ENCODE measurements at places on chromosomes 16 and 17.

DNA sequence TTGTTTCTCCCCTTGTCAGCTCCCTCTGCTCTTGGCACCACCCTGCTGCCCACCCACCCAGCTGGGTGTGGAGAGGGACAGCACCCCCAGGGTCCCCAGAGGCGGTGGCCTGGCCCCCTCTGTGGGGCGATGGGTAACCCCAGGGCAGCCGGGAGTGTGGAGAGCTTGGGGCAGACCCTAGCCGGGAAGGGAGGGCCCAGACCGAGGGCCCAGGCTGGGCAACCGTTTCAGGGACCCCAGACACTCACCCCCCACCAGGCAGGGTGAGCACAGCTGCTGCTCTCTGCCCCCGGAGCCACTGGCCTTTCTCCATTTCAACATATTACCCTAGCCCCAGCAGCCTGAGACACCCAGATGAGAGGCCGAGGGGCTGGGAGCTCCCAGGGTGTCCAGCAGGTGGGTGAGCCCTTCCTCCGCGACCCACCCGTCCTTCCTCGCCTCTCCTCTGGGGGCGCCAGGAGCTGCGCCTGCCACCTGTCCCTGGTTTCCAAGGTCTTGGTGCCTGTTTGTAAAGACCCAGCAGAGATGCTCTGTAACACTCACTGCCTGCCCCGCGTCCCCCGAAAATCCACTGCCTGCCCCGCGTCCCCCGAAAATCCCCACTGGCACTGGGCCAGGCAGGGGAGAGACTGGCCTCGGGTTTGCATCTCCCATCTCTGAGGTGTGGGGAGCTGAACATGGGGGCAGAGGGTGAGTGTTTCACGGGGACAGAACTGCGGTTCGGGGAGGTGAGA, 45.4 kb downstream of the BAHCC1 start:
- no peak for DNase-seq

GRCh38 chr17:2063261-2064146, 8.6 kb downstream of the HIC1 start:
- DNase-seq = no peak

- no peak for DNase-seq
These were observed 8.3 kb downstream of the ACOX1 start for GRCh38 chr17:75970626-75971025.

GRCh38 chr16:80627108-80627507, 86.3 kb downstream of the DYNLRB2 start:
- DNase-seq = no peak

GRCh38 chr17:76893623-76894334, 25.6 kb downstream of the MGAT5B start:
- DNase-seq = no peak

GRCh38 chr16:14026572-14027285, 44.4 kb upstream of the MRTFB start:
- DNase-seq = no peak

- DNase-seq = no peak
These were observed 52.6 kb downstream of the C16orf95 start for GRCh38 chr16:87264634-87265033.

DNA sequence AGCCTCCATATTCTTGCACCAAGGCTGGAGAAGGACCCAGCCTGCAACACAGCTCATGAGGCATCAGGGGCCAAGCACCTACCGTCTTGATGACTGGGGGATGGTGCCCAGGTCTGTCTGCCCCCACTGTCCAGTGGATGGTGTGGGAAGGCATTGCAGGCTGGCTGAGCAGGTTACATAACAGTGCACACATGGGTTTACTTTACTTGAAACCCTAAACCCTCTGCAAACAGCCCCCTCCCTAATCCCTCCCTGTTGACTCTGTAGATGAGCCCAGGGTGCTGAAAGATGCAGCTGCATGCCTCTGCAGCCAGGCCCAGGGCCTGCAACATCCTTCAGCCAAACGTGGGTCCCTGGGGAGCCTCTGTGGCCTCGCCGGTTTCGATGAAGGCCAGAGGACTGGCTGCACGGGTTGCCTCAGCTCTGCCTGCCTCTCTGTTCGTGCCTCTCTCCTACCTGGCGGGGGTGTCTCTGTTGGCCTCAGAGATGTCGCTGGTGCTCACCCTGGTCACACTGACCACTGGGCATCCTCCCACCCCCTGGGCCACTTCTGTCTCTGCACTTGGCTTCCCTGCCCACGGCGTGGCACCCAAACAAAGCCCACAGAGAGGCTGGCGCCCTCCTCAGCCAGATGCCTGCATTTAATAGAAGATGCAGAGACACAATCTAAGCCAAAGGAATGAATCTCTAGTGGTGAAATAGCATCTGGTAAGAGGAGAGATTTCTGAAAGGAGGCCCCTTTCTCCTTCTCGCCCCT, 95.1 kb downstream of the METRNL start:
- DNase-seq = no peak

DNA sequence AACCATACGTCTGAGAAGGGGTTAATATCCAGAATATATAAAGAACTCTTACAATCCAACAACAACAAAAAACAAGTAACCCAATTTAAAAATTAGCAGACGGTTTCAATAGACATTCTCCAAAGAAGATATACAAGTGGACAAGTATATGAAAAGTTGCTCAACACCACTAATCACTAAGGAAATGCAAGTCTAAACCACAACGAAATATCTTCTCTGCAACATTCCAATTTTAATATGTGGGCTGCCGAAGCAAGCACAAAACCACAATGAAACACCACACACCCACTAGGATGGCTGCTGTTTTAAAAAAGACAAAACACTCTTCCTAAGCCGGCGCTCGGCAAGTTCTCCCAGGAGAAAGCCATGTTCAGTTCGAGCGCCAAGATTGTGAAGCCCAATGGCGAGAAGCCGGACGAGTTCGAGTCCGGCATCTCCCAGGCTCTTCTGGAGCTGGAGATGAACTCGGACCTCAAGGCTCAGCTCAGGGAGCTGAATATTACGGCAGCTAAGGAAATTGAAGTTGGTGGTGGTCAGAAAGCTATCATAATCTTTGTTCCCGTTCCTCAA, 5.9 kb upstream of the SLC13A2 start:
- DNase-seq = no peak

- DNase-seq = no peak
These were observed 1.0 kb downstream of the ZNF319 start for GRCh38 chr16:57999366-57999970.

GRCh38 chr16:82063456-82064082, 28.5 kb downstream of the HSD17B2 start:
- DNase-seq = no peak

DNA sequence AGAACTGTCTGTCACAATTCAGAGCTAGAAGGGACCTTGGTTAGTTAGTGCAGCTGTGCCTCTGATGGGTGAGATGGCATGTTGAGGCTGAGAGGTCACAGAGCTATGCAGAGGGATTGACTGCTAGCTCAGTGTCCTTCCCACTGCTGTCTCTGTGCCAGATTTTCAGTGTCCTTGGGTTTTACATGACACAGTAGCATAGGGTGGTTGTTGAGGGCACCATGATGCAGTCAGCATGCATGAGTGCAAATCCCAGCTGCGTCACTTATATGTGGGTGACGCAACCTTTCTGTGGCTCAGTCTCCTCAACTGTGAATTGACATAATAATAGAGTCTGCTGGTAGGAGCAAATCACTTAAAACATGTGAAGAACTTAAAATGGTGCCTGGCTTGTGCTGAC, 2.7 kb downstream of the MT1A start:
- DNase-seq = no peak

- DNase-seq = no peak
These were observed 3.4 kb upstream of the MTSS2 start for GRCh38 chr16:70689035-70689969.

DNA sequence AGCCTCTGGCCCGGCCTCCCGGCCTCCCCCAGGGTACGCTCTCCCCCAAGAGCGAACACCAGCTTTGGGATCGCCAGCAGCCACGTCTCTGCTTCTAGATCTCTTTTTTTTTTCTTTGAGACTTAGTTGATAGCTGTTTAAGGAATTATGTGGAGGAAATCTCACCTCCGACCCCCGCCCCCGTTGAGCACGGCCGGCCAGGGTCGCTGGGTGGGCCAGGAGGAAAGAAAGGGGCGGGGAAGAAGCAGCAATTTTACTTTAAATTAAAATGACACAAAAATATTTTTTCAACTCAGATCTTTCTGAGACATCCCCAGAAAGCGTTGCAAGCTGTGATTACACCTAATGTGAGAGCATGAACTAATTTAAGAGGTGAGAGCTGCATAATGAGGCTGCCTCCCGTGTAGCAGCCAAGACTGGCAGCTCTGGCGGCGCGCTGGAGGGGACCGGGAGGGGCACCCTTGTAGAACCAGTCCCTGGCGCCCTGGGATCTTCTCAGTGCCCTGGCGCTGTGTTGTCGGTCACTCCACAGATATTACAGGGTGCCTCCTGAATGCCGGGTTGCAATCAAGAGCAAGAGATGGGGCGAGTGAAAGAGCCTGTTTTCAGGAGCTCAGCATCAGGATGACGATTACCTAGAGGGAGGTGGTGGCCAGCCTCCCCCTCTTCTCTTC, 1.9 kb upstream of the CBLN1 start:
- DNase-seq = no peak

DNA sequence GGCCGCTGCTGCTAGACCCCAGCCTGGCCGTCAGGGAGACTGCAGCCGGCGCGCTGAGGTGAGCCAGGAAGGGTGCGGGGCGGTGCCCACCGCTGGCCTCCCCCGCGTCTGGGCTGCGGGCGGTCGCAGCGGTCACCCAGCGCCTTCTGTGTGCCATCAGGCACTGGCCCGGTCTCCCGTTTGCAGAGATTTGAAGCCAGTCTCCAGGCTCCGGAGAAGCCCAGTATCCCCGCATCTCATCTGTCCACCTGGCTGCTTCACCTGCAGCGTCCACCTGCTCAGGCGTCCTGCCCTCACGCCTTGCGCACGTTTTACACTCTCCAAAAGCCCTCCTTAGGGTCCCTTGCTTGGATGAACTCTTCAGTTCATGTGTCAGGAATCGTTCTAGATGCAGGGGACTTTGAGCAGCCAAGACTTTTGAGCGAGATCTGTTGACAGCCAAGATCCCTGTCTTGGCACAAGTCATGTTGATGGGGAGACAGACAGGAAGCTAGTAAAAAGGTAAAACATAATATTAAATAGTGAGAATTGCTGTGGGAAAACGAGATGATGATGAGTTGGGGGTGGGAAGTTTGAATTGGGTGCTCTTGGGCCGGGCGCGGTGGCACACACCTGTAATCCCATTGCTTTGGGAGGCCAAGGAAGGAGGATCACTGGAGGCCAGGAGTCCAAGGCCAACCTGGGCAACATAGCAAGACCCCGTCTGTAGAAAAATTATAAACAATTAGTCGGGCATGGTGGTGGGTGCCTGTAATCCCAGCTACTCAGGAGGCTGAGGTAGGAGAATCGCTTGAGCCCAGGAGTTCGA, 916 bp downstream of the HEATR3 start:
- DNase-seq = no peak

- DNase-seq = no peak
These were observed 64.5 kb downstream of the TEX2 start for GRCh38 chr17:64198331-64199090.

- DNase-seq = no peak
These were observed 50.9 kb downstream of the CYB561 start for GRCh38 chr17:63395075-63395805.

- no peak for DNase-seq
These were observed 475.1 kb downstream of the WWOX start for GRCh38 chr16:78574571-78574970.

DNA sequence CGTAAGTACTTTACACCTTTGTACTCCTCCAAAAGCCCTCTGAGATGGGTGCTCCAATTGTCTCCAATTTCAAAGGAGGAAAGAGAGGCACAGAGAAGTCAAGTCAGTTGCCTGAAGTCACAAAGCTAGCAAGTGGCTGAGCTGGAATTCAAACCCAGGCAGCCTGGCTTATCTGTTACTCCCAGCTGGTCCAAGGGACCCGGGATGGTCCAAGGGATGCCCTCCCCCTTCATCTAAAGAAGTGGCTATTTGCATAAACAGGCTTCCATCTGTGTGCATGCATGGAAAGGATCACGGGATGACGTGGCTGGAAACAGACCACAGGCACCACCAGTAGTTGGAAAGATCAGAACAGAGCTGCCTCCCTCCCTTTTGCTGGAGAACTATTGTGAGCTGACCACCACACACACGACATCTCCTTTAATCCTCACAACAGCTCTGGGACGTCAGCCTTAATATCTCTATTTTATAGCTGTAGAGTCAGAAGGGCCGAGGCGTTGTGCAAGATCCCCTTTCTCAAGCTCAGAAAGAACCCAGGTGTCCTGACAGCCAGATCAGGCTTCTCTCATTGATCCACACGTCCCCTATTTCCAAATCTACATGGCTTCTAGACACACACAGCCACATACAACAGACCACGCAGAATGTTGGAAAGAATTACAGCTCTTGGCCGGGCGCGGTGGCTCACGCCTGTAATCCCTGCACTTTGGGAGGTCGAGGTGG, 10.9 kb upstream of the COL1A1 start:
- DNase-seq = no peak

All from NCI-H1048 (cell line).